CD4-positive, alpha-beta T cell treated with Interleukin-17A for 1 hour (primary cell): ENCODE measurements at places on chromosomes 12 and 14.
A peak's percentile ranks its signal among the peaks of the same experiment; 100 is the strongest.

DNA sequence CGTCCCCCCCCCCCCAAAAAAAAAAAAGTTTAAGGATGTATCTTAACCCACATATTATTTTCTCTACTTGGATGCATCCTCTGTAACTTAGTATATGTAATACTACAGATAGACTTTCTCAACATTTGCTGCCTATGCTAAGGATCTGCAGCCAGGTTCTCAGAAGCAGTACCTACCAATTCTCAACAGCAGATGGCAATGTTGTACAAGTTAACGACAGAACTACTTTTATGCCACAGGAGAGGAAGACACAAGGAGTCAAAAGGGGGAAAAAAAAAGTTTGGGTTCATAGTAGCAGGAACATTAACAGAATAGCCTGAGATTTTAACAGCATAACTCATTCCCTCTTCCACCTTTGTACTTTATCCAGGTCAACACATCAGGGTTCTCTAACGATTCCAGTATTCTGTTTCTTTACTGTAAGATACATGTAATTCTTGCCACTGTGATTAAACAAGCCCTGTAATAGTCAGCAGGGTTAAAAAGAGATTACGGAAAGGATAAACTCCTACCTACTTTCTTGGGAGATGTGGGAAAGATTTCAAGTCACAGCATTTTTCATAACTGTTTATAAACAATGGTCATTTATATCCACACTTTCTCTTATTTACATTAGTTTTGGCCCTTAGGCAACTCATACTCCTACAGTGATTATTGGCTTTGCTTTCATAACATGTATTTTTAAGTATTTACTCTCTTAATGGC, 5.7 kb upstream of the NEK9 start:
- DNase-seq, result peak; percentile 87

- no peak for DNase-seq
Observed at GRCh38 chr14:59246566-59246965, 58.1 kb downstream of the DAAM1 start.

GRCh38 chr12:43728117-43728516, 30.5 kb downstream of the PUS7L start:
- DNase-seq, result peak; percentile 11

- no peak for DNase-seq
Observed at GRCh38 chr14:68104518-68104917, 284.9 kb downstream of the RAD51B start.

GRCh38 chr14:88168498-88169165, 154.4 kb downstream of the KCNK10 start:
- peak; percentile 74 for DNase-seq

GRCh38 chr12:27549801-27550652, 26.0 kb downstream of the PPFIBP1 start:
- no peak for DNase-seq

- peak; percentile 30 for DNase-seq
Observed at GRCh38 chr12:6647083-6647604, at the start of gene ACRBP. Gene ACRBP (minus strand): TSS chr12:6647432. CDS start chr12:6647366, 66 bp downstream.

DNA sequence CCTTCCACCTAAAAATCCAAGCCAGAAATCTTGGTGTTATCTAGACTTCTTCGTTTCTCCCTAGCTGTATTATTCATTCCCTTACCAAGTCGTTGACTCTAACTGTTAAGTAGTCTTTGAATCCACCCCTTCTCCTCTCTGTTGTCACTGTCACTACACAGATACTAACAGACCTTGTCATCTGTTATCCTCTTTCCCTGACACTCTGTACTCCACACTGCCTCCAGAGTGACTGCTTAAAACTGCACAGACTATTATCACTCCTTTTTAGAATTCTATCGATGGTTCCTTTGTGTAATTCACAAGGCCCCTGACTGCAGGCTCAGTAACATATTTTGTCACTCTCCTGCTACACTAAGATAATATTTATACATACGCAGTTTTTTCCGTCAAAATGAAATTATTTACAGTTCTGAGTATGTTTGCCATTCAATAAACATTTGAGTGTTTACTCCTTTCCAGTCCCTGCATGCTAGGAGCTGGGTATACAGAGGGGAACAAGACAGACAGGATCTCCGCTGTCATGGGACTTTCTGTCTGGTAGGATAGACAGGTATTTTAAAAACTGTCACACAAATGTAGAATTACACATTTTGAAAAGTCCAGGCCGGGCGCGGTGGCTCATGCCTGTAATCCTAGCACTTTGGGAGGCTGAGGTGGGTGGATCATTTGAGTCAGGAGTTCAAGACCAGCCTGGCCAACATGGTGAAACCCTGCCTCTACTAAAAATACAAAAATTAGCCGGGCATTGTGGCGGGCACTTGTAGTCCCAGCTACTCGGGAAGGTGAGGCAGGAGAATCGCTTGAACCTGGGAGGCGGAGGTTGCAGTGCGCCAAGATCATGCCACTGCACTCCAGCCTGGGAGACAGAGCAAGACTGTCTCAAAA, 3.8 kb downstream of the MARS1 start:
- DNase-seq, result no peak

DNA sequence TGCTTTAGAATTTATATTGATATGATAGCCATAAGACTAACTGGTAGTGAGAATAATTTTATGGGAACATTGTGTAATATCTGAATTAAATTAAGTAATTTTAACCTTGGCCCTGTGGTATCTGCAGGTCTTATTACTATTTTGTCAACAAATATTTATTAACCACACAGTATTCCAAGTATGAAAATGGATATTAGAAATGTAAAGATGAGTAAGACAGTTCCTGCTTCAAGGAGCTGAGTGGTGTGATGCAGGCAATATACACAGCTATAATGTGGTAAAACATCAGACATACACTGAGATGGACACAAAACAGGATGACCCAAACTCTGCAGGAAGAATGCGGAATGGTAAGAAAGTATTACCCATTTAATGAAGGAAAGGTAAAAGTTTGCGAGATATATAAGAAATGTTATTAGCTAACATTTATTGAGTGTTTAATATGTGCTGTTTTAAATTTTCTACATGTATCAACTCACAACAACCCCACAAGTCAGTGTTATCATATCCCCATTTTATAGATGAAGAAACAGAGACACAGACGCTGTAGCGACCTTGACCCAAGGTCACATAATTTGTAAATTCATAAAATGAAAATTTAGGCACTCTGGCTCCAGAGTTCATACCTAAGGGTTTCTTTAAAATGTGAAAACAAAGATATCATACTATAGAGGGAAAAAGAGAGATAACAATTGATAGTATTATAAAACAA, 12.7 kb downstream of the ABCD2 start:
- DNase-seq, result no peak

DNA sequence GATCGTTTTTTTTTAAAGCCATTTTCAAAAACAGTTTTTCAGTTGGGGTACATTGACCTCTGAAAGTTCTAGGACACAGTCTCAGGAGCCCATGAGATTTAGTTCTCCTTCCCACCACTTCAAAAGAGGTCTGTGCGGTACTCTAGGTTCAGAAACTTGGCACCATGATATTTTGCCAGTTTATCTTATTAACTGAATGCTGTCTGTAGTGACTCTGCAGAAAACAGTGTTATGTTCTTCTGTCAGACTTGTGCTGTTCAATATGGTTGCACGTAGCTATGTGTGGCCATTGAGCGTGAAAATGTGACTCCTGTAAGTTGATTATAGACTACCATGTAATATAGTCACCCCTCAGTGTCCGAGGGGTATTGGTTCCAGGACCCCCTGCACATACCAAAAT, 35.9 kb downstream of the CRADD start:
- DNase-seq, result no peak

DNA sequence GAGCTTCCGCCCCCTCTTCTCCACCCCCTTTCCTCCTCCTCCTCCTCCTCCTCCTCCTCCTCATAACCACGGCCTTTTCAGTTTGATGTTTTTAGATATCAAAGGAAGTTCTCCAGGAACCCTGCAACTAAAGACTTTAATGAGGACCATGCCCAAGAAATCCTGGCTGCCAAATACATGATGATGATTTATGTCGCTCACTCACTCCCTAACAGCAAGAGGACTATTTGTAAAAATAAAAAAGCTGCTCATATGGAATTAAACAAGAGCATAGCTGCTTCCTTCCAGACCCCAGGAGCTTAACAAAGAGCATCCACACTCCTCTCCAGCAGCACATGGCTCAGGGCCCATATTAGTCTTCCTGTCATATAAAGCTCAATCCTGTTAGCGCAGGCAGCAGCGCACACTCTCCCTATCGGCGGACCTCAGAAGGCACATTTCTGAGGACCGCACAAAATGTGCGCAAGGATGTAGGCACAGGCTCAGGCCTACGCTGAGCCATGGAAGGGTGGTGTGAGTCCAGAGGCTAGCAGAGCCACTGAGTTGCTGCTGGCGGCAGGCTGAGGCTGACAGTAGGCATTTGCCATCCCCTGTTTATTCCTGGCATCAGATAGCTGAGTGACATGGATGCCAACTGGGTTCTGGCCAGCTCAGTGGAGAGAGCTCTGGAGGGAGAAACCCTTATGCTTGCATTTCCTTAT, 232.8 kb downstream of the MSRB3 start:
- no peak for DNase-seq

GRCh38 chr12:57063991-57064685, 14.2 kb upstream of the MYO1A start:
- DNase-seq, result peak; percentile 90

GRCh38 chr12:90042920-90043641, 334.4 kb upstream of the ATP2B1 start:
- DNase-seq, result no peak

DNA sequence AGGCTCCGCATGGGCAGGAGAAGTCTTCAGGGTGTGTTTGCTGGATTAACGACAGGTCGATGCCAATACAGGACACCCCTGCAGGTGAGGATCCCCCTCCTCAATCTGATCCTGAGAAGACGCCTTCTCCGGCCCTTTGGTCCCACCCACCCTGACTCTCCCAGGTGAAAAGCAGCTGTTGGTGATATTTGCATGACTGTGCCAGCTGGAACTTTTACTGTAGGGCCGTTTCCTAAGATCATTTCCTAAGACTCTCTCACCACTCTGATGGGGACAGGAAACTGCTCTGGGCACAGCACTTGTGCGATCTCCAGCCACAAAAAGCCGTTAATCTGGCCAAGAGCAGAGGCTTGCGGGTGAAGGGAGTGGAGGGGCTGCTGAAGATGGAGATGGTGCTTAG, 16.8 kb upstream of the EIF5 start:
- no peak for DNase-seq

DNA sequence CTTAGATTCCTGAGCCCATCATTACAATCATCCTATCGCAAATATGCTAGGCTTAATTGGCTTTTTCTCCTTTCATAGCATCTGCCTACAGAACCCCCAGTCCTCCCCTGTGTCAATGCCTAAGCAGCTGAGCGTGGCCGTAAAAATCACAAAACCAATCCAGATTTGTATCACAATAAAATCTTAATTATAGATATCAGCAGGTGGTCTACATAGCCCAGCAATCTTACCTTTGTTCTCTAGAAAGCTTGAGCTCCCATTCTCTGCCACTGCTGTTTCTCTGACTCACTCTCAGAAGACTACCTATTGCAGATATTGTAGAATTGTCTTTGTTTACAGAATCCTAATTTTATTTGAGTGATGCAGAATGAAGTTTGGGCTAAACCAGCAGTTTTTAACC, 37.9 kb upstream of the PPM1A start:
- DNase-seq, result no peak

DNA sequence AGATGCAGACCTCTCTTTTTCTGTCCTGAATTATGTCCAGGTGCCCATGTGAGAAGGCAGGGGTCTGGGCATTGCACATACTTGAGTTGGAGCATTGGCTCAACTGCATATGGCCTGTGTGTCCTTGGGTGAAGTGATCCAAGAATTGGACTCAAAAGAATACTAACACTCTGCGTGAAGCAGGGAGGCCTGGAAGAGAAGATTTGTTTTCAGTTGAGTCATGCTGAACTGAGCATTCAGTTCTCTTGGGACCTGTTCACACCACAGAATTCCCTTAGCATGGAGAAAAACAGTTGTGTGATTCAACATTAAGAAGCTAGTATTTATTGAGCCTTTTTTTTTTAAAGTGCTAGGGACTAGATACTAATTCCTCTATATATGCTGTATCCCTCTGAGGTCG, 164.7 kb upstream of the TBX3 start:
- DNase-seq, result no peak

DNA sequence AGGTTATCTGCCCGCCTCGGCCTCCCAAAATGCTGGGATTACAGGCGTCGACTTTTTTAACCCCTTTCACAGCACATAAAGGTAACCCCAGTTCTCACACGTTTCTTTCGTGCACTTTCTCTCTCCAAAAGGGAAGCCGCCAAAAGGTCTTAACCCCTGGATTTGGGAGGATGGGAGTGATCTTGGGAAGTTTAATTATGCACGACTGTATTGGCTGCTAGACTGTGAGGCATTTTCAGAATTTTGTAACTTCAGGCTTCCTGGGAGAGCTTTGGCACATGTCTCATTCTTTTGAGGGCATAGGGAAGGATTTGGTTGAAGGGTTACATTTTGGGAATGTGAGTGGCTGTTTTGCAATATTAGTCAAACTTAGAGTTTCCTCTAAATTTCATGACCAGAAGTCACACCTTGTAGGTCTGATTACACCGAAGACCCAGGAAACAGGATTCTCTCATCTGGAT, 1.4 kb upstream of the SMARCC2 start:
- DNase-seq, result no peak

DNA sequence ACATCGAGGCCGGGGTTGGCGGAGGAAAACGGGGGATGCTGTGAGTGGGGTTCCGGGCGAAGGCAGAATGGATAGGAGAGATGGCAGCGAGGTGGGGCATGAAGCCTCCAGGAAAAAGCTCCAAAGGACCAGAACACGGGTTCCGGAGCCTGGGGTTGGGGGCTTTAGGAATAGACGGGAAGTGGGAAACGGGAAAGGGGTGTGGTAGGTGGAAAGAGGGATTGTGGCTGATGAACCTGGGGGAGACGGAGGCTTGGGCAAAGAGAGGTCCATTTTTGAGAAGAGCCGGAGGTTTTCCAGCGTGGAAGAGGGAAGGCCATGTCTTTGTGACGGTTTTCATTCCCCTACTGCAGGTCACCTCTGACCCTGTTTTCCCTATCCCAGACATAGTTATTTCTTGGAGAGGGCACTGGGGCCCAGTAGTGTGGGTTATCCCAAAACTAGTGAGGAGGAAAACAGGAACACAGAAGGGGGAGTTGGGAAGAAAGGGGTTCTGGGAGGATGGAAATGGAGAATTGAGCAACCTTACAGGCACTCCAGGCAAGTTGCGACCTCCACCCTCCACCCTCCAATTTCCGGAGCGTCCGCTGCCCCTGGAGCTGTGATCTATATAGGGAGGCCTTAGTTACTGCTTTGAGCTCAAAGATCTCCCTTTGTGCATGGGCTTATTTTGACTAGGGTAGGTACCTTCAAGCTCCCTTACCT, 1.1 kb downstream of the ATN1 start:
- no peak for DNase-seq

GRCh38 chr12:54657105-54657607, 9.0 kb upstream of the DCD start:
- no peak for DNase-seq

GRCh38 chr12:99910342-99910741, 74.4 kb downstream of the ANKS1B start:
- no peak for DNase-seq
